ENCODE measurements at places on chromosomes 11 and 22. TPM values are rescaled to one million over a fixed set of nuclear protein-coding genes. Genes with fewer than 3 reads are reported as not detected.

The ZNF70 gene
- total RNA-seq: 6.7 TPM

The FOXRED2 gene
- total RNA-seq: 7.8 TPM

The OR8G1 gene
- total RNA-seq: not detected

The CBLIF gene
- not detected for total RNA-seq

The OLFML1 gene
- not detected for total RNA-seq

The MMP11 gene
- 15.4 TPM for total RNA-seq

The SLC6A5 gene
- not detected for total RNA-seq

The OR4D5 gene
- total RNA-seq: not detected

The KCNJ4 gene
- total RNA-seq: not detected
